ENCODE measurements at places on chromosomes 16 and 17. TPM values are rescaled to one million over a fixed set of nuclear protein-coding genes. Genes with fewer than 3 reads are reported as not detected.

The NEUROD2 gene
- polyA plus RNA-seq: not detected

The MXRA7 gene
- polyA plus RNA-seq: 4.8 TPM

The KRTAP1-5 gene
- not detected for polyA plus RNA-seq

The SMPD3 gene
- 0.92 TPM for polyA plus RNA-seq

The SEPTIN12 gene
- polyA plus RNA-seq: not detected

The UBB gene
- polyA plus RNA-seq: 1,518 TPM

The ARL5C gene
- polyA plus RNA-seq: not detected

The IGF2BP1 gene
- not detected for polyA plus RNA-seq

The TSPAN10 gene
- polyA plus RNA-seq: 0.22 TPM

The TBC1D3I gene
- polyA plus RNA-seq: not detected

The ODAD4 gene
- 0.07 TPM for polyA plus RNA-seq

The SLC4A1 gene
- polyA plus RNA-seq: 0.14 TPM

The ALOX15B gene
- polyA plus RNA-seq: 0.16 TPM

The UNC13D gene
- polyA plus RNA-seq: 2.1 TPM

The CCL16 gene
- 21.7 TPM for polyA plus RNA-seq

The SLC5A11 gene
- 1.2 TPM for polyA plus RNA-seq

The ZSCAN10 gene
- polyA plus RNA-seq: not detected

The DRC7 gene
- polyA plus RNA-seq: 0.06 TPM

The CDH15 gene
- polyA plus RNA-seq: not detected

The GNGT2 gene
- polyA plus RNA-seq: 1.2 TPM

The TEX14 gene
- polyA plus RNA-seq: 0.01 TPM

The TAC4 gene
- polyA plus RNA-seq: not detected

The CCL23 gene
- 24.4 TPM for polyA plus RNA-seq

The TBX21 gene
- polyA plus RNA-seq: 0.25 TPM

The KRTAP4-4 gene
- polyA plus RNA-seq: not detected

The PHF23 gene
- polyA plus RNA-seq: 18.3 TPM

The TEX19 gene
- polyA plus RNA-seq: not detected

The KRTAP1-1 gene
- not detected for polyA plus RNA-seq

The CHMP6 gene
- polyA plus RNA-seq: 24.0 TPM

The ARL16 gene
- 24.3 TPM for polyA plus RNA-seq

The CALCOCO2 gene
- 49.1 TPM for polyA plus RNA-seq

The MYL11 gene
- polyA plus RNA-seq: not detected

The POLR3E gene
- 16.6 TPM for polyA plus RNA-seq

The FLYWCH1 gene
- 9.5 TPM for polyA plus RNA-seq

The FOXJ1 gene
- polyA plus RNA-seq: not detected

The CTRL gene
- 5.0 TPM for polyA plus RNA-seq

The NOG gene
- not detected for polyA plus RNA-seq

The KRTAP4-3 gene
- polyA plus RNA-seq: not detected

The CFDP1 gene
- polyA plus RNA-seq: 49.2 TPM

The HYDIN gene
- 0.82 TPM for polyA plus RNA-seq

The OTOP3 gene
- not detected for polyA plus RNA-seq

The LAT gene
- 1.5 TPM for polyA plus RNA-seq

The CCL17 gene
- not detected for polyA plus RNA-seq

The SLC52A1 gene
- 0.08 TPM for polyA plus RNA-seq

The KRTAP4-5 gene
- not detected for polyA plus RNA-seq

The AGRP gene
- 0.18 TPM for polyA plus RNA-seq

The OR3A3 gene
- not detected for polyA plus RNA-seq

The SYNGR3 gene
- not detected for polyA plus RNA-seq

The CTRB2 gene
- polyA plus RNA-seq: not detected

The GPR179 gene
- polyA plus RNA-seq: 0.01 TPM

The ACSM2A gene
- 607 TPM for polyA plus RNA-seq

The HOXB1 gene
- polyA plus RNA-seq: not detected

The DHX58 gene
- 4.3 TPM for polyA plus RNA-seq

The PDE6G gene
- polyA plus RNA-seq: 1.9 TPM

The PIRT gene
- polyA plus RNA-seq: not detected

The MRM1 gene
- 5.7 TPM for polyA plus RNA-seq

The MRPS23 gene
- polyA plus RNA-seq: 24.3 TPM

Measured in liver (tissue), 10 donors.